ENCODE measurements at places on chromosomes 16 and 17.

GRCh38 chr17:75645889-75646637, 12.8 kb downstream of the SMIM5 start:
- DNase-seq, result peak; percentile 43

- no peak for DNase-seq
These were observed 2.9 kb downstream of the IL34 start for GRCh38 chr16:70649300-70649699.

DNA sequence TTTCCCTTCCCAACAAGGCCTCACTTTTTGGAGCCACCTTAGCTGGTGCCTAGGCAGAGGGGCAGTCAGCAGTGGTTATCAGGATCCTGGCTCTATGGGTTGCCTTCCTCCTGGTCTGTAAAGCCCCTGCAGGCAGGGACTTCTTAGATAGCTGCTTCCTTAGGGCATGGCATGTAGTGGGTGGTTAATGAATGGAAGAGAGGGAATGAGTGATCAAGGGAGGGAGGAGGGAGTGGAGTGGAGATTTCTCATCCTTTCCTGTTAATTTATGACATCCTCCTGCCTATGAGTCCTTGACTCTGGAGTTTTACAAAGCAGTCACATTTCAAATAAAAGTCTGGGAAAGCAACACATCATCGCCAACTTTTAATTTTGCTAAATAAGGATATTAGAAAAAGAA, 40.7 kb downstream of the SNX20 start:
- DNase-seq, result no peak

DNA sequence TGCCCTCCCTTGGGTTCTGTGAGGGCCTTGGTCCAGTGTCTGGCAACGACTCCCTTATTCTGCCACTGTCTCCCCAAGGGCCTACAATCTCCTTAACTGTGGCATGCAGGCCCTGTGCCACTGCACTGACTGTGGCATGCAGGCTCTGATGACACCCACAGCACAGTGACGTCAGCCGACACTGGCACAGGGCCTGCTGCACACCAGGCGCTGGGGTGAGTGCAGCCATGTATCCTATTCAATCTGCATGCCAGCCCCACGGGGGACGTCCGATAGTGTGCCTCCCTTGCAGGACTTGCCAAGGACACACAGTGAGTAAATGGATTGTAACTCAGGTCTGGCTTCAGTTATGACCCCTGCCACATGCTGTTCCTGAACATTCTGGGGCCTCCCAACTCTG, 39.8 kb upstream of the RASD1 start:
- no peak for DNase-seq

DNA sequence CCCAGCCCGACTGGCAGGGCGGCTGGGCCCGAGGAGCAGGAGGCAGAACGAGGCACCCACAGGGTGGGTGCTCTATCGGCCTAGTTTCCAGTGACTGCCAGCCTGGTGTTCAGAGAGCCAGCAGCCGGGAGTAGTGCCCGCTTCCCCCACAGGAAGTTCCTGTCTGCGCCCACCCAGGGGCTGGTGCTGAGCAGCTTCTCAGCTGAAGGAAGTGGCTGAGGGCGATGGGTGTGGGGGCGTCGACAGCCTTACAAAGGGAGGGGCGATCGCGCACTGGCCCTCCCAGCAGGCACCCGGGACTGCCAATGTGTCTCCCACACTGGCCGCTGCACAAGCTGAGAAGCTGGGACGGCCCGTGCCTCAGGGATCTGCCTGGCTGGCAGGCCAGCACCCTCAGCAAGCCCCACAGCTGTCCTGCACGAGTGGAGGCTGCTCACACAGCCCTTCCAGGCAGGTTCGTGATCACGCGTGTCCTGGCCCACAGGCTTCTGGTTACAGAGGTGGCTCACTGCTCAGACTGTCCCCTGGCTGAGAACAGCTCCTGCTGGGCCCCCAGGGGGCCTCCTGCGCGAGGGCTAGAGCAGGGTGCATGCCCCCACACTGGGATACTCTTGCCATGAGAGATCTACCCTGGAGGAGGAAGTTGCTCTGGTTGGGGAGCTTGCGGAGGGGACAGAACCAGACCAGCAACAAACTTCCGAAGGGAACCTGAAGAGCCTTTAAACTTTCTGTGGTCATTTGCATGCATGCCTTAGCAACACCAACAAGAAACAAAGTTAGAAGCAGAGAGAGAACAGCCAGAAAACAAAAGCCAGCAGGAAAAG, 2.5 kb downstream of the RNF166 start:
- peak; percentile 67 for DNase-seq

- DNase-seq, result no peak
These were observed 49.3 kb downstream of the SIAH1 start for GRCh38 chr16:48335961-48336360.

DNA sequence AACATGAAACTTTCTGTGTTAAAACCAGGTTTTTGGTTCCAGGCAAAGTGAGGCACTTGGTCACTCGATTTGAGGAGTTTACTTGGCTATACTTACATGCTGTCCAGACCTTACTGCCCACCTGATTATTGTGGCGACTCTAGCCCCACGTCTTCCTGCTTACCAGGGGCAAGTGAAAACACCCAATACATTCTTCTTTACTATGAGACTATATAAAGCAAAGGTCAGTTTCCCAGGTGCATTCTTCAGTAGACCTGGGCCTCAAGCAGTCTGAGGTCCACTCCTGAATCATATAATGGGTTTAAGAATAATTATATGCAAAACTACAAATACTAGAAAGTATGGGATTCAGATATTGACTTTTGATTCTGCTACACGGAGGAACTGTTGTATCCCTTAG, 86.2 kb downstream of the EFCAB5 start:
- no peak for DNase-seq

- DNase-seq, result no peak
These were observed 26.0 kb upstream of the MPHOSPH6 start for GRCh38 chr16:82195917-82196494.

DNA sequence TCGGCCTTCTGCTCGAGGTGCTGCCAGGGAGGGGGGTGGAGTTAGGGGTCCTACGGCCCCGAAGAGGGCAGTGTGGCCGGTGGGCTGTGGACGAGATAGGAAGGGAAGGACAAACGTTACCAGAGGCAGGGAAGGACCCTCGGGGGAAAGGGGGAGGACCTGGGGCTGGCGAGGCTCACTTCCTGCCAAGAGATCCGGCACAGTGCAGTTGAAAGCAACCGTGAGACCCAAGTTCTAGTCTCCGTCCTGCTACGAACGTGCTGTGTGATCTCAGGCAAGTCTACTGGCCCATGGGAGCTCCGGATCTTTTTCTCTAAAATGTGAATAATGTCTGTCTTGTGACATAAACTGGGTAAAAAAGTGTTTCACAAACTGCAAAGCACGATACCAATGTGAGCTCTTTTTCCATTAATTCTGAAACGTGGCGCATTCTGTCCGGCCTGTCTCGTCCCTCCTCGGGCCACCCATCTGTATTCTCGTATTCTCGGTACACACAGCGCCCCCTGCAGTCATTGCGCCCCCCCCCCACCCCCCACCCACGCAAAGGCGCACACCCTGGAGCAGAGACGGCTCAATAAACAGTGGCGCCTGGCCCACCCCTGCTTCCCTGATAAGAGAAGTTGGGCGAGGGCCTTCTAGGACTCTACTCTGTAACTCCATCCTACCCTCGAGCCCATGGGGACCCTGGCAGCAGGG, 8.8 kb downstream of the CYGB start:
- DNase-seq, result no peak

DNA sequence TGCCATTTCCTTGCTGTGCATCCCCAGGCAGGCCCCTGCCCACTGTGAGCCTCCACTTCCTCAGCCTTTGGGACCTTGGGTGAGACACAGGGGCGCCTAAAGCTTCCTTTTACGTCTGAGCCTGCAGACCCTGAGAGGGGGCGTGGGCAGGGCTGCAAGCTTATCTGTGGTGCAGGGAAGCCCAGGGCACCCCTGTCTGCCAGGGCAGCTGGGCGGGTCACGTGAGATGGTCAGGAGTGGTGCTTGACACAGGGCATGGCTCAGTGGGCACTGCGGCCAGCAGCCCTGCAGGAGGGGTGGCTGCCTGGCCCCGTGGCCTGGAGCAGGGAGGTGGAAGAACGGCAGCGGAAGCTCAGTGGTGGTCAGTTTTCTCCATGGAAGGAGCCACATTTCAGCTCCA, 54.8 kb upstream of the ZC3H18 start:
- no peak for DNase-seq

GRCh38 chr16:11327277-11328171, 17.7 kb upstream of the RMI2 start:
- DNase-seq, result no peak

DNA sequence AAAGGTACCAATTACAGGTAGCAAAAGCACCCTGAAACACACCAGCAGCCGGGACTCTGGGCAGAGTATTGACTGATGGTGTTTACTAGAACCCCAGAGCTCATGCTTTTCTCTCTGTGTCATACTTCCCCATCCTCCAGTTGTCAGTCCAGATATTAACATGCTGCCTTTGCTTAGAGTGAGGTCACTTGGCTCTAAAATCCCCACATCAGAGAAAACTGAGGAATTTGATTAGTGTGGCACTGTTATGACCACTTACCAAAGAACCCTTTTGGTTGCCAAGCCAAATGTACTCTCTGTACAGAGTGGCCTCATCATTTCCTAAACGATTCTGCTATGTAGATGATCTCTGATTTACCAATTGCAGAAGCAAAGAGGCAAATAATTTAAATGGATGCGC, 80.4 kb downstream of the ABCC12 start:
- DNase-seq, result no peak

- DNase-seq, result no peak
These were observed 38.0 kb downstream of the C16orf95 start for GRCh38 chr16:87279094-87279658.

DNA sequence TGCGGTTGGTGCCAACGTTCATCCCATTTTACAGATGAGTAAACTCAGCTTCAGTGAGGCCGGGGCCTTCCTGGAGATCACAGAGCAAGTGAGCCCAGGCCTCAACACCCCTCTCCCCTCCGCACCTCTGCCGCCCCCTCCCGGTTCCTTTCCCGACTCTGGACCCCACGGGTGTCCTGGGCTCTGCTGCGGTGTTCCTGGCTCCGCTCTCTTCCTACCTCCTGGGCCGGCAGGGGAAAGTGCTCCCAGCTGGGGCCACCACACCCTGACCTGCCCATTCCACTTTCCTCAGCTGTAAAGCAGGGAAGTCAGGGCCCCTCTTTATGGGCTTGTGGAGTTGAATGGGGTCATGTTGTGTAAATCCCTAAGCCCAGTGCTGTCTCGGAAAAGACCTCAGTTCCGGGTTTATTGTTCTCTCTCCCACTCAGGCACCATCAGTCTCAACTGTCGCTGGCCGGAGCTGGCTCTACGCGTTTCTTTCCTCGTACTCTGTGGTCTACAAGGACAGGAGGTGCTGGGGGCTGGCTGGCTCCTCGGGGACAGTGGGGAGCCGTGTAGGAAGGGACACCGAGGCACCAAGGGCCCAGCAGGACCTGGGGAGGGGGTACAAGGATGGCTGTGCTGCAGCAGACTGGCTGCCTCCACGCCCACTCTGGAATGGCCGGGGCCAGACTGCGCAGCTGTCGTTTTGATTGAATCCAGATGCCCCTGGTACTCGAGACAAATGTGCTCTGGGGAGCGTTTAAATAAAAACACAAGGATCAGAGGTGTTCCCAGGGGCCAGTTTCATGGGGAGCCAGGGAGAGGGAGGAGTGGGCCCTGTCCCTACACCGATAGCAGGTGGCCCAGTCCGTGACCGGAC, 21.7 kb upstream of the ACSF3 start:
- DNase-seq, result no peak

DNA sequence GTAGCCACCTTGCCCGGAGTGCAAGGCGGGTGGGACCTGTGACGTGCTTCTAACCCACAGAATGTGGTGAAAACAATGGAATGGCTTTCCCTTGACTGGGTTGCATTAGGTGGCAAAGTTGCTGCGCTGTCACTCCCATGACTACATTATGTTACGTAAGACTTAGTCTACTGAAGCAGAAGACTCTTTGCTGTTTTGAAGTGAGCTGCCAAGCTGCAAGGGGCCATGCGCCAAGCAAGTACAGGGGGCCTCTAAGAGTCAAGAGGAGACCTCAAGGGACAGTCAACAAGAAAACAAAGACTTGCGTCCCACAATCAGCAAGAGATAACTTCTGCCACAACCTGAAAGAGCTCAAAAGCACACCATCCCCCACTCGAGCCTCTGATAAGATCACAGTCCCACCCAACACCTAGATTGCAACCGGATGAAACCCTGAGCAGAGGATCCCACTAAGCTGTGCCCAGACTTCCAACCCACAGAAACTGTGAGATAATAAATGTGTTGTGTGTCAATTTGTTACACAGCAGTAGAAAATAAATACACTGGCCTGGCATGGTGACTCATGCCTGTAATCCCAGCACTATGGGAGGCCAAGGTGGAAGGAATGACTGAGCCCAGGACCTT, 16.5 kb downstream of the ANKRD11 start:
- peak; percentile 31 for DNase-seq

GRCh38 chr16:52597772-52598483, 51.0 kb upstream of the TOX3 start:
- no peak for DNase-seq

DNA sequence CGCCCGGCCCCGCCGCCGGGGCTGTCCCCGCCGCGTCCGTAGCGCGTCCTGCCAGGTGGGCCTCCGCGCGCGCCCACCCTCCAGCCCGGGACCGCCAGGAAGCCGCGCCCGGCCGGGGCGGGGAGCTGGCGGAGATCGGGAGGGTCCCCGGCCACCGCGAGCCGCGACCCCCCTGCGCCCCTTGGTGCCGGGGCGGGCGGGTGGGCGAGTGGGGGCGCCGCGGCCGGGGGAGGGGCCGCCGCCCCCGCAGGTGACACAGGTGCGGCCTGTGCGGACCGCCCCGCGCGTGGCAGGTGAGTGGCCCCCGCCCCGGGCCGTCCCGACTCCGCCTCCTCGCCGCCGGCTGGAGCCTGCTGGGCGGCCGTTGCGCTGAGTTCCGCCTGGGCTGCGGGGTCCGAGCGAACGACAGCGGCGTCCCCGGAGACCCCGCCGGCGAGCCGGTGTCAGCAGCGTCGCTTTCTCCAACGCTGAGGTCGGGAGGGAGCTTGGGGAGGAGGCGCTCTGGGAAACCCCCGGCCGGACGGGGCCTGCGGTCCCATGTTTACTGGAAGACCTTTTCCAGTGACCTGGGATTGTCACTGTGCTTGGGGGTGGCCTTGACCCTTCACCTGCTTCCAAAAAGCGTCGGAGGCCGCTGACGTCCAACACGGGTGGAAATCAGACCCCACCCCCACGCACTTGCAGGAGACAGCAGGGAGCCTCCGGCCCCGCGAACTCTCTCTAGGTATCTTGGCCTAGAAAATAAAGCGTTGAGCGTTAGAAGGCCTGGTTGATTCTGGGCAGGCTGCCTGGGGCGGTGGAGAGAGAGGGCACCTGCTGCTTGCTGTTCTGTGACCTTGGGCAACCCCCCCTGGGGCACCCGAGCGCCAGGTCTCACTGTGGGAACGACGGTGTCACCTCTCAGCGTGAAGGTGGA, 542 bp downstream of the KLHL36 start:
- peak; percentile 49 for DNase-seq

DNA sequence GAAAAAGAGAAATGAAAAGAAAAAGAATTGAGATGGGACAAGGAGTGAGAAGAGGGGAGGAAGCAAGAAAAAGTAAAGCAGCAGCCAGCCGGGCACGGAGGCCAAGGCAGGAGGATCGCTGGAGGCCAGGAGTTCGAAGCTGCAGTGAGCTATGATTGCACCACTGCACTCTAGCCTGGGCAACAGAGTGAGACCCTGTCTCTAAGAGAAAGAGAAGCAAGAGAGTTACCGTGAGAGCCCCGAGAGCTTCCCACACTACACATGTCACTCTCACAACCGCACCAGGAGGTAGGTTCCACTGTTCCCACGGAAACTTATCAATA, 18.8 kb upstream of the LITAF start:
- DNase-seq, result no peak

- DNase-seq, result no peak
These were observed 249.6 kb downstream of the ENGASE start for GRCh38 chr17:79324194-79324593.

GRCh38 chr16:54072237-54072636, 214.3 kb downstream of the IRX3 start:
- no peak for DNase-seq

- no peak for DNase-seq
These were observed 1.0 kb upstream of the KCNJ2 start for GRCh38 chr17:70168044-70168976.

Data from CD4-positive, alpha-beta T cell treated with Interleukin-1 beta for 1 hour (primary cell).